Stimulated activated CD8-positive, alpha-beta memory T cell treated with anti-CD3 and anti-CD28 coated beads, Interleukin-15, amount 100 ng/mL, for 48 hours (primary cell): ENCODE measurements at places on chromosomes 6 and 20.
A peak's percentile ranks its signal among the peaks of the same experiment; 100 is the strongest.

DNA sequence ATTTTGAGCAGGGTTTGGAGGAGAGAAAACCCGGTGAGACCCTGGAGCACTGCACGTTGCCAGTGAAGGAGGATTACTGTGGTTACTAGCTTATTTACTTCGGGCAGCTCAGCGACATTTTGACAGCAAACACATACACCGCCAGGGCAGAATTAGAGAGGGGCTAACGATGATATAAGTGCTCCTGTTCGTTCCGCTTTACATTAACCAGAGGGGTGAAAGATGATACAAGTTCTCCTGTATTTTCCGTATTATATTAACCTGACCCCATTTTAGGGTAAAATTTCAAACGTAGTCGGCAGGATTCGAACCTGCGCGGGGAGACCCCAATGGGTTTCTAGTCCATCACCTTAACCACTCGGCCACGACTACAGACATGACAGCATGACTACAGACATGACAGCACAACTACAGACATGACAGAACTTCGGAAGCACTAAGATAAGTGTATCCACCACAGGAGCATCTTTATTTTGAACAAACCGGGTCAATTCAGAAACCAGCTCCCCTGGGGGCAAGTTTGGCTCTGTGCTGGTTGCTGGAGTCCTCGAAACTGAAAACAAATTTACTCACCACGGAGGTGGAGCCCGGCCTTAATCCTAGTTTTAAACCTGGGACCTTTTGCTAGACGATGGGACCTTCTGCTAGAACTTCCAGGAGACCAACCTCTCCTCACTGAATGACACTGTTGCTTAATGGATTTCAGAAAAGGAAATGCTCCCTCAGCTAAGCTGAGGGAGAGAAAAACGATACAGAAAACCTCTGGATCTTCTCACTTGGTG, 80.4 kb upstream of the ZNF184 start:
- peak; percentile 30 for DNase-seq

DNA sequence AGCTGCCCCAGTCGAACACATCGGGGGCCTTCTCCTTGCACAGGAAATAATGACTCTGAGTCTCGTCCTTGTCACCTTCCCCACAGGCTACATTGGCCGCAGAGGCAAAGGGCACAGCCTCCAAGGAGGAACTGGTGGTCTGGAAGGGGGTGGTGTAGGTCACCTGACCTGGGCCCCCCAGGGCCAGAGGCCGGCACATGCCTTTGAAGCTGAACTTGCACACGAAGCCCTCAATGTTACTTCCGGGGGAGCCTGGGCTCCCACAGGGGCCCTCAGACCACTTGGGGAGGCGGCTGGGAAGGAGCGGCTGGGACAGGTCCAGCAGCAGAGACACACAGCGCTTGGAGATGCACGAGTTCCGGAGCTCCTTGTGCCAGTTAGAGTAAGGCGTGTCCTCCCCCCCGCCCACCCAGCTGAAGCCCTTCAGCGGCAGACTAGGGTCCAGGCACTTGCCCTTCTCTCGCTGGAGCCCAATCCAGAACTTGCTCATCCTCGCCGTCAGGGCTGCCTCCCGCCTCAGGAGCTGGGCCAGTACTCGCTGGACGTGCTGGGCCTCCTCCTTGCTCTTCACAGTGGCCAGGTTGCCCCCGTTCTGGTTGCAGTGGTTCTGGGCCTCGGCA, 578 bp downstream of the CD93 start:
- DNase-seq: no peak

- no peak for DNase-seq
These were observed 7.5 kb downstream of the HELZ2 start for GRCh38 chr20:63566395-63567135.

DNA sequence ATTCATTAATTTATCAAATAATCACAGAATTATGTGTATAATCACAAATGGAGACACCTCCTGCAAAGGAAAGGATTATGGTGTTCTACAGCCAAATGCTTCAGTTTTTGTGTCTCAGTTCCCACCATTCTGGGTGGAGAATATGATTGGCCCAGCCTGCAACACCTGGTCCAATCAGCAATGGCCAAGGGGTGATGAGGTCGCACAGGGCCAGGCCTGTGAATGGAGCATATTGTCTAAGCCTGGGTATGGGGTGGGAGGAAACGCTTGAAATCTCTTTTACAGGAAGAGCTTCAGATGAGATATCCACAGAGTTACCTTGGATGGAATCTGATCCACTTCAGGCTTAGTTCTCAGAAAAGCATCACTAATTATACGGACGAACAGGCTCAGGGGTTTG, 271.6 kb downstream of the DHX35 start:
- no peak for DNase-seq

- no peak for DNase-seq
These were observed 31.6 kb upstream of the PXDC1 start for GRCh38 chr6:3782876-3783832.

DNA sequence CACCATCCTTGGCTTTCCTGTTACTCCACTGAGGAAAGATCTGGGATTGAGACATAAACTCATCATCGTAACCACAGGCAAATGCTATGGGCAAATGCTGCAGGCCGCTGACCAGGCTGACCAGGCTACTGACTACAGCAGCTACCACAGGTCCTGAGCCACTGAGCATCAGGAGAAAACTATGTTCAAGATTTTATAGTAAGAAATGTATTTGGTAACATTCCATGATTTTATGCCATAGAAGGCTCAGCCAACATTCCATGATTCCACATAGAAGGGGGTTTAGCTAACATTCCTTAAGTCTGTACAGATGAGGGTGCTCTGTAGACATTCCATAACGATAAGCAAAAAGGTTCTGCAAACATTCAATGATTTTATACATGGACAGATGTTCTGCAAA, 16.1 kb upstream of the B4GALT5 start:
- no peak for DNase-seq

- DNase-seq: no peak
These were observed 28.1 kb downstream of the SPDEF start for GRCh38 chr6:34527751-34528670.

DNA sequence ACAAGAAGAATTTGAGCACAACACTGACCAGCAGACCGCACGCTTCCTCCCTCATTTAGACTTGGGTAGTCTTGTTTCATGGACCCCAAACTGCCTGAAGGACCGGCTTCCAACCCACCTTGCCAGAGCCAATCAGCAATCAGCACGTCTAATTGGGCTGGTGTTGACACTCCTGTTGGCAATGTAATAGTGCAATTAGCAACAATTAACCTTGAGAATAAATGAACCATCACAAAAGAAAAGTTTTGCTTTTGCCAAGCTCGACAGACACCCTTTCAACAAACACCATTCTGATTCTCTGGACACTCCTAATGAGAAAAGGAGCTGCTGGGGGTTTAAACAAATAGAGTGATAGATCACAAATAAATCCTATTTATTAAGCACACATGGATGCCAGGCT, 61.0 kb downstream of the EDN3 start:
- DNase-seq: no peak

GRCh38 chr6:4640139-4640538, 136.1 kb upstream of the CDYL start:
- DNase-seq: no peak

DNA sequence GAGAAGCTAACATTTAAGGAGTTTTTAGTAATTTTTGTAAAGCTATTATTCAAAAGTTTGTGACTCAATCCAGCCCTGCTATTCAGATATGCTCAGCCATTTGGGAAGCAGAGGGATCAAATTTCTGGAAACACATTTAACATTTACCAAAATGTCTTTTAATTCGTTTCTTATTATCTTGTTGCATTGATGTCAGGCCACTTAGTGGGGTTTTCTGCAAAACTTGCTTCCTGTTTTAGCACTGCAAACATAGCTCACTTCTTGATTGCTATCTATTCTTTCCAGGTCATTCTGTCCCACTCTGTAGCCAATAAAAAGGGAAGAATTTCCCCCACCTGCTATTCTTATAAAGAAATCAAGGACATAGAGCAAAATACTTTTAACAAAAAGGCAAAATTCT, 176.9 kb upstream of the SUPT3H start:
- DNase-seq: no peak

DNA sequence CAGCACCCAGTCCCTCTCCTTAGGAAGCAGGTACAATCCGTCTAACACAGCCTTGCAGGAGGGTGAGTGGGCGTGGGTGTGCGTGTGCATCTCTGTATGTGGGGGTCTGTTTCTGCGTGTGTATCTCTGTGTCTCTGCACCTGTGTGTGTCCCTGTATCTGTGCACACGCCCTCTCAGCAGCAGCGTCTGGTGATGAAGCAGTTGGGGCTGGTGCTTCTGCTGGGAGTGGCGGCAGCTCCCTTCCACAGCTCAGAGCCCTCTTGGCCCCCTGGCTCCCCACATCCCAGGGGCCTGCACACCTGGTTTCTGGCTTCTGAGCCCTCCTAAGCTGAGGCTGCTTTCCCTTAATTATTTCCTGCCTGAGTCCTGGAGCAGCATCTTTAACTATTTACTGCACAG, 49.5 kb upstream of the CCDC167 start:
- DNase-seq: no peak

GRCh38 chr6:21947731-21948386, 349.0 kb downstream of the PRL start:
- DNase-seq: no peak

DNA sequence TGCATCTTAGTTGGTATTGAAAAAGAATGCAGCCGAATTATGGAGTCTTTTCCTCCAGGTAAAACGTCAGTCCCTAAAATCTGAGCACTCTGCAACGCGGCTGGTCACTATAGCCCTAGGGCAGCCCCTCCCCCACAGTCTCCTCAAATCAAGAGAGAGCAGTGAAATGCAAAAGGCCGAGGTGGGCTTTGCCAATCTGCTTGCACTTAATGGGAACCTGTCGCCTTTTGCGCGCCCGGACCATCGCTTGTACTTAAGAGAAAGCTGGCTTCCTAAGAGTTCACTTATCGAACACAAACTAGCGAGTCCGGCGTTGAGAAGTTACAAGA, 447 bp downstream of the MCM3 start:
- DNase-seq: peak; percentile 42

DNA sequence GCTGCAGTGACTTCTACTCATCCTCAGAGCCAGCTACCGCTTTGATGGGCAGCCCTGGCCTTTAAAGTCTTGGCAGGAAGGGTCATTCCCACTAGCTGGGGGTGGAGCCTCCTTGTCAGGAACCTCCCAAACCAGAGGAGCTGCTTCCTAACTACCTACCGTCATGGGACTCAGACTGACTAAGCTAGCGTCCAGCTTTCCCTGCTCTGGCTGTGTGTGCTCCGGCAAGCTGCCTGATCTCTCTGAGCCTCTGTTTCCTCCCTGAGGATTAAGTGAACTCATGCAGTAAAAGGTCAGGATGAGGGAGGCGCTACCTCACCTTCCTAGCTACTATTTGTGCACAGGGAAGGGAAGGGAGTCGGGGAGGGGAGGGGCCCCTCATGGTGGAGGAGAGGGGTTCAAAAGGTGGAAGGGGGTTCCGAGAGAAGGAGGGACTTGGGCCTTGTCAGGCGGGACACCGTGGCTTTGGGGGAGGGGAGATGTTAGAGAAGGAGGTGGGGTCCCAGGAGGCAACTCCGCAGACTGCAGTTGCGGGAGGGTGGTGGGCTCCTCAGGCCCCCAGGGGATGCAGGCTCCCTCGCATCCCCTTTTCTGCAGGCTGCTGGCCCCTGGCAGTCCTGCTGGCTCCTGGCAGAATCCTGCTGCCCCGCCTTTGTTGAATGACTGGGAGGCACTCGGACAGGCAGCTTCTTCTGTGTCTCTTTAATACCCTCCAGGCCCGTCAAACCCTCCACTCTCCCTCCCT, 9.8 kb downstream of the DUSP15 start:
- DNase-seq: no peak

- DNase-seq: no peak
These were observed 141.3 kb downstream of the PXDC1 start for GRCh38 chr6:3610206-3610605.

DNA sequence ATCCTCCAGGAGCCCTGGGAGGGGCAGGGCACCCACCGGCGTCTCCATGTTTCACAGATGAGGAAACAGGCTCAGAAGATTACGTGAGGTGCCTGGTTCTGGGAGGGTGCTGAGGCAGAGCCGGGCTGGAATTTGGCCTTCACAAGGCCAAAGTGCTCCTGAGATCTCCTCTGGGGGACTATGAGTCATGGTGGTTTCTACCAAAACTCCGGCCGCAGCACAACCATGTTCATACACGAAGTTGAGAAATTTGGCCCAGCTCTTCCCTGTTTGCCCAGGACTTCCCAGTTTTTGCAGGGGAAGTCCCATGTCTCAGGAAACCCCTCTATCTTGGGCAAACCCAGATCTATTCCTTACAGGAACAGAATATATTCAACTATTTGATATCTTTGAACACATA, 172.9 kb upstream of the CDYL start:
- no peak for DNase-seq

GRCh38 chr6:139361211-139361610, 13.2 kb downstream of the CITED2 start:
- DNase-seq: no peak

DNA sequence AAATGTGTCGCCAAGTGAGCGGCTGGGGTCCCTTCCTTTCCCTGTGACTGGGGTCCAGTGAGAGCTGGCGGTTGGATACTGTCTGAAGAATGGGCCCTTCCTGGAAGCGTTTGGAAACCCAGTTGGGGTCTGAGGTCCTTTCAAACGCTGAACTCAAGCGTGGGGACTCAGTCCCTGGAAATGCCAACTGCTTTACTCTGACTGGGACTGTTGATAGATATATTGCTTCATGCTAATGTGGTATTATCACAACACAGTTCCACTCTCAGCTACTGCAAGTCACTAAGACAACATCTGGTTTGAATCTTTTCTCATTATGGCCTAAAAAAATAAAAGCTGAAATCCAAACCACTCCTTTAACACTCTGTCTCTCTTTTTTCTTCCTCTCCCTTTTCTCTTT, 23.7 kb upstream of the PSMF1 start:
- DNase-seq: no peak
